ENCODE measurements at places on chromosomes 12 and 14.

DNA sequence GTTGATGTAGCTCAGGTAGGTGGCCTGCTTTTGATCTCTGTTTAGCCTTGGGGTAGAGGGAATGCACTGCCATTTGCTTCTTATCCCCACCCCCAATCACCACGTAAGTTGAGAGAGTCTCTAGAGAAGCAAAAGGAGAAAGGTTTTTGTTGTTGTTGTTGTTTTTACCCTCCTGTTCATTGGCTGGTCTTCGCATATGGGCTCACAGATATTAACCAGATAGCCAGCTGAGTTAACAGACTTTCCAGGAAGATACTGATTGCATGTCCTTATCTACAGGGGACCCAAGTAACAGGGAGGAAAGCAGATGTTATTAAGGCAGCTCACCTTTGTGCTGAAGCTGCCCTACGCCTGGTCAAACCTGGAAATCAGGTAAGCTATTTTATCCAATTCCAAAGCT is 2.9 kb downstream of the PA2G4 start:
- no peak for DNase-seq

- no peak for DNase-seq
Measured at GRCh38 chr12:24697295-24697694, 251.6 kb downstream of the BCAT1 start.

GRCh38 chr12:93727911-93728310 is 50.7 kb downstream of the CRADD start:
- DNase-seq: no peak

GRCh38 chr14:54299410-54300363 is 97.1 kb upstream of the CDKN3 start:
- DNase-seq: no peak

- DNase-seq: no peak
Measured at GRCh38 chr12:75908961-75909605, 122.5 kb downstream of the PHLDA1 start.

DNA sequence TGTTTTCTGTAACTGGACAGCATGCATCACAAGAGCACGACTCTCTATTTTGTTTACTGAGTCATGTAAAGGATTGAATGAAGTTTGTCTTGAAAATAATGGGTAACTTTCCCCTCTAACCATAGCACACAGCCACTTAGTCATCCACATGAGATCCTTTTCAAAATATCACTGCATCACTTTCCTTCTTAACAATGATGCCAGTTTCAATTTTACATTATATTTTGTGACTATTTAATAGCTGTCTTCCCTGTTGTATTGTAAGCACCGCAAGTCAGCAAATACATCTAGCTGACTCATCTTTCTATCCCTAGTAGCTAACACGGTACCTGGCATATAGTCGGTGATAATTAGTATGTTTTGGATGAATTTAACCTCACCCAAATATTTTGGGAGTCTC is 83.3 kb upstream of the PPM1H start:
- no peak for DNase-seq

- DNase-seq: peak; percentile 62
Measured at GRCh38 chr12:49777800-49778748, 36.7 kb downstream of the TMBIM6 start.

GRCh38 chr14:93232159-93232558 is 25.1 kb downstream of the UBR7 start:
- no peak for DNase-seq

DNA sequence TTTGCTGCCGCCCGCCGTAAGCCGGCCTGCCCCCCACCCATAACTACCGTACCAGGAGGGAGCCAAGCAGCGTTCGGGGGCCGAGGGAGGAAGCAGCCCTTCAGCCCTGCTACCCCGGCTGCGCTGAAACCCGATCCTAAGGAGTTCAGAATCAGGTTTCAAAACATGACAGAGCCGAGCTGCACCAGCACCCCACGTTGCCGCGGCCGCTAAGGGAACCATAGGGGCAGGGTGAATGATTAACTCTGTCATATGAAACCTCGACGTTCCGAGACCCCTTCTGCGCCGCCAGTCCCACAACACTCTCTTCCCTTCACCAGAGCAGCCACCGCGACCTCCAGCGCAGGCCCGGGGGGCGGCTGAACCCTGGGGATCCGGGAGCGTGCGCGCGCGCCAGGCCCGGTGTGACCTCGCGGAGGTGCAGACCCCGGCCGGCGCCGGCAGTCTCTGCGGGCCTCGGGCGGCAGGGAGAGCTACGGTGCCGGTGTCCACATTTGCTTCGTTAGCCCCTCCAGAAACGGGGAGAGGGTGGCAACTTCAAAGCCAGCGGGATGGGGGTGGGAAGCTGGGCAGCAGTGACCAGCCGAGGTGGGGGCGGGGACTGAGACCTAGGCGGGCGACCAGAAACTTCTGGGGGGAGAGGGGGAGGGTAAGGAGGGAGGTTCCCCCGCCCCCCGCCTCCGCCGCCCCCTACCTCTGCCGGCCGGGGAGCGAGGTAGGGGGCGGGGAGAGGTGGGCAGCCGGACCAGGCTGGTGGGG is 1.6 kb downstream of the SIX4 start:
- no peak for DNase-seq

DNA sequence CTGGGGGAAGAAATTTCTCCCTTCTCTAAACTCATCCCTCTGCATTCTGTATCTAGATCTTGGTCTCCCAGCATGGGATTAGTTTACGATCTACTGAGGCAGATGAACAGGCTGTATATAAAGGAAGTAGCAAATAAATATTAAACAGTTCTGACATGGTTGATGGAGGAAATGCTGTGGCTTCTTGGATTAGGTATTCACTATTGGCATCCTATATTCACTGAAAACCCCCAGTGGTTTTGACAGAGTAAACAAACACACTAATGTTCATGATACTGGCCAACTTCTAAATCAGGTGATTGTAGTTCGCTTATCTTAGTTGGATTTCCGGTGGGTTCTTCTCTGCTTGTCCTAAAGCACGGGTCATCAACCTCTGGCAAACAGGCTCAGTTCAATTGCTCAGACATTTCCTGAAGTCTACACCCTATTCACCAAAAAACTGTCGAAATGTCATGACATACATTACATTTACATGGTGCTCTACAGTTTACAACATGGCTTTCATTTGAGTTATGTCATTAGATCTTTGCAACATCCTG is 433.9 kb downstream of the EGLN3 start:
- no peak for DNase-seq

- DNase-seq: no peak
Measured at GRCh38 chr14:105305345-105305744, 4.5 kb upstream of the BRF1 start.

GRCh38 chr12:101116911-101117310 is 93.1 kb downstream of the SLC5A8 start:
- no peak for DNase-seq

DNA sequence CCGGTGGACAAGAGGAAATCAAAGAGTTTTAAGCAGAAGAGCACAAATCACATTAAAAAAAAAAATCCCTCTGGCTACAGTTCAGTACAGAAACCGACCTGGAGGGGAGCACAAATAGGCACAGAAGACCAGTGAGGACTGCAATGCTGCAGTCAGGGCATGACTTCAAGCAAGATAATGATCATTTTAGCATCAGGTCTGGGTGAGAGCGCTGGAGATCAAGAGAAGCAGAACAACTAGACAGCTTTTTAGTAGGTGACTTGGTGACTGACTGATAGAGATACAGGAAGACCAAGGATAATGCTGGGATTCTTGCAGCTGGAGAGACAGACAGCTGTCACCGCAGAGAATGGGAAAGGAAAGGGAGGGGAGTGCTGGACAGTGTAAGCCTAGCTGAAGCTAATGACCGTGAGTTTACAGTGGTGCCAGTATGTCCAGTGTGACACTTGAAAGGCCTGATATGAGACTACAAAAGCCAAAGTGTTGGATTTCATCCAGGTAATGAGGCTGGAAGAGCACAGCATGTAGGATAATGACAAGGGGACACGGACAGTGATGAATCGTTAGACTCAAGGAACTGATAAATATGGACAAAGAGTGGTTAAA is 5.6 kb downstream of the NFYB start:
- no peak for DNase-seq

GRCh38 chr12:76898442-76898841 is 19.6 kb upstream of the CSRP2 start:
- no peak for DNase-seq

DNA sequence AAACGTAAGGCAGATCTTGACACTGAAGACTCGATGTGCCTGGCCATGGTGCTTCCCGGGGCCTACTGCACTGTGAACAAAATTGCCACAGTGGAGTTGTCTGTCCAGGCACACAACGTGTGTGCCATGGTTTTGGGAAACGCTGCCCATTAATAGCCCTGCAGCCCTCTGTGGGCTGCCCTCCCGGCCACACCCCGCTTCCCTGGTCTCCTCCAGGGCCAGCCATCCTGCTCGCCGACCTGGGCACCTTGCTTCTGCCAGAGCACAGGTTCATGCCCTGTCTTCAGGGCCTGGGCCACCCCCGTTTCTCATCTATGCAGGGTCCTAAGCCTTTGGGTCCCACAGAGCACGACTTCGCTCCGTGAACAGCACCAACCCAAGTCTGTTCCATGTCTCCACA is 18.9 kb downstream of the MEG3 start:
- no peak for DNase-seq

DNA sequence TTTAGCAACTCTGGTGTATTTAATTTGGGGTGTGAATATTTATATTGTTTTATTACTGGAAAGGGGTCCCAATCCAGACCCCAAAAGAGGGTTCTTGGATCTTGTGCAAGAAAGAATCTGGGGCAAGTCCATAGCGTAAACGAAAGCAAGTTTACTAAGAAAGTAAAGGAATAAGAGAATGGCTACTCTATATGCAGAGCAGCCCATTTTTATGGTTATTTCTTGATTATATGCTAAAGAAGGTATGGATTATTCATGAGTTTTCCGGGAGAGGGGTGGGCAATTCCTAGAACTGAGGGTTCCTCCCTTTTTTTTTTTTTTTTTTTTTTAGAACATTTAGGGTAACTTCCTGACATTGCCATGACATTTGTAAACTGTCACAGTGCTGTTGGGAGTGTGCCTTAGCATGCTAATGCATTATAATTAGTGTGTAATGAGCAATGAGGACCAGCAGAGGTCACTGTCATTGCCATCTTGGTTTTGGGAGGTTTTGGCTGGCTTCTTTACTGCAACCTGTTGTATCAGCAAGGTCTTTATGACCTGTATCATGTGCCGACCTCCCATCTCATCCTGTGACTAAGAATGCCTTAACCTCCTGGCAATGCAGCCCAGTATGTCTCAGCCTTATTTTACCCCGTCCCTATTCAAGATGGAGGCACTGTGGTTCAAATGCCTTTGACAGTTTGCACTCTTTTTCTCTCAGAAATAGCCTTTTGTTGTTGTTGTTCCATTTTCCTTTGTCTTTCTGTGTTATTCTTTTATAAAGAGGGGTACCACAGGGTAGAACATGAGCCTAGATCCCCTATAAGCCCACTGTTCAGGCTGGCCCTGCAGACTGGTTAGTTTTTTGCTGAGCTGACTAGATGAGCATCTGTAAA is 75.5 kb upstream of the DCD start:
- DNase-seq: no peak

- no peak for DNase-seq
Measured at GRCh38 chr12:24820872-24821271, 128.0 kb downstream of the BCAT1 start.

DNA sequence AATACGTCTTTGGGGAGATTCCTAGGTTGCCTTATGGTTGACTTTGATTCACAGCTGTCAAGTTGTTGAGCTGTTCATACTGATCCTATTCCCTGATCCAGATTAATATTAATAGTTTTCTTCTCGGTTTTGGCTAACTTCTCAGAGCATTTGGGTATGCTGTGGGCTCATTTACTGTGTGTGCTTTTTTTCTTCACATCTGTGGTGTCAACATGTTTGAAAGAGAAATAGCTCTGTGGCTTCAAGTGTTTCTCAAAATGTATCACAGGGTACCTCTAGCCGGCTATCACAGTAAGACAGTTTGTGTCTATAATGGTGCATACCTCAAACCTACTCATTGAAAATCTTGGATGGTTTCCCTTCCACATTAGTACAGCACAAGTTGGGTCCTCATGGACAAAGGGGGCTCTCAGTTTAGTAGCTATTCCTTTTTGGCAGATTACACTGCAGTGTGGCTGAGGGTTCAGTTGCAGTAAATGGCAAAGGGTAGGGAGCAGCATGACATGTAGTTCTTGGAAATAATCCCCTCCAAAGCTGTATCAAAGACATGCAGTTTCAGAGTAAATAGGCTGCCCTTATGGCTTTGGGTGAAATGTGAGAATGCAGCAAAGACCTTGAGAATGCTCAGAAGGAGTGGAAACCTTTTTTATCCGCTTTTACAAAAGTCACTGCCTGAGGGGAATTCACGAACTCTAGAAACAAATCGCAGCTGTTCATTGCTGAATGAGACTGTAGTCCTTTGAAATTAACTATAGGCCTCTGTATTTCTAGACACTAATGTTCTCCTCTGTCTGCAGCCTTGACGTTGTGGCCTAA is 102.4 kb upstream of the ATF1 start:
- DNase-seq: no peak

- no peak for DNase-seq
Measured at GRCh38 chr12:48118284-48118871, 786 bp upstream of the PFKM start.

DNA sequence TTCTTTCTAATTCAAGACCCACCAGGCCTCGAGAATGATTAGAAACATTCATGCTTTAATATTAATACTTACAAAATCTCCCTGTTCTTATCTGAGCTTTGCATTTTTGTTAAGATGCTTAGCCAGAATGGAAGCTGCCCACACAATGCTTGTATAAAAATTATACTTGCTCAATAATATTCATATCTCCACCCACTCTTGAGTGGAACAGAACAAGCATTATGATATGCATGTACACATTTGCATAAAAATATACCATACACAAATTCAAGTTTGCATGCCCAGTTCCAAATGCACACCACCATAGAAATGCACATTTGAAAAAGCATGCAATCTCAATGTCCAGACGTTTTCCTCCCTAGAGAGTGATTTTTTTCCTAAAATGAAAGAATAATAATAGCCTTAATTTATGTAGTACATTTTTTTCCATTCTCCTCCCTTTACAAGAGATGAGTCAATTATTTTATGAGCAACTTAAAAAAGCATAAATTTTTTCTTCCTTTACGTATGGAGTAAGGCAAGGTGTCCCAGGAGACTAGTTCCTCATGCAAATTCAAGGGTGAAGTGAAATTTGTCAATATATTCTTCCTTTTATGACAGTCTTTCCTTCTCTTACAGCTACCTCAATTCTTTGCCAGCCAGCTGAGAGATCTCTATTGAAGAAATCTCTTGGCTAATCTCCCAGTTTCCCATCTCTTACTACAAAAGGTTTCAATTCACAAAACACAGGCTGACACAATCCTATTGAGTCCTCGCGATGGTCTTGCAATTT is 313.1 kb upstream of the GARIN6 start:
- DNase-seq: no peak

DNA sequence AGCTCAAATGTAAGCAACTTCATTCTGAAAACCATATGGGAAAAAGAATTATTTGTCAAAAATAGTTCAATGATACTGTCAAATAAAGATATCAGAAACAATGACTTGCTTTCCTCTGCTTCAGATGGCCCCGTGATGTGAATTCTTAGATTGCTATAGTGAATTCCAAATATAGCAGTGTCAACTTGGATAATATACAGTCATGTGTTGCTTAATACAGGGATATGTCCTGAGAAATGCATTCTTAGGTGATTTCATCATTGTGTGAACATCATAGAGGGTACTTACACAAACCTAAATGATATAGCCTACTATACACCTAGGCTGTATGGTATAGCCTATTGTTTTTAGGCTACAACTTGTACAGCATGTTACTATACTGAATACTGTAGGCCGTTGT is 108.7 kb upstream of the MIS18BP1 start:
- DNase-seq: no peak
